ENCODE measurements at places on chromosomes 1 and 21. TPM values are rescaled to one million over a fixed set of nuclear protein-coding genes. Genes with fewer than 3 reads are reported as not detected.

Gene SGIP1
- 1.9 TPM for polyA plus RNA-seq

Gene INSRR
- 0.33 TPM for polyA plus RNA-seq

DNA sequence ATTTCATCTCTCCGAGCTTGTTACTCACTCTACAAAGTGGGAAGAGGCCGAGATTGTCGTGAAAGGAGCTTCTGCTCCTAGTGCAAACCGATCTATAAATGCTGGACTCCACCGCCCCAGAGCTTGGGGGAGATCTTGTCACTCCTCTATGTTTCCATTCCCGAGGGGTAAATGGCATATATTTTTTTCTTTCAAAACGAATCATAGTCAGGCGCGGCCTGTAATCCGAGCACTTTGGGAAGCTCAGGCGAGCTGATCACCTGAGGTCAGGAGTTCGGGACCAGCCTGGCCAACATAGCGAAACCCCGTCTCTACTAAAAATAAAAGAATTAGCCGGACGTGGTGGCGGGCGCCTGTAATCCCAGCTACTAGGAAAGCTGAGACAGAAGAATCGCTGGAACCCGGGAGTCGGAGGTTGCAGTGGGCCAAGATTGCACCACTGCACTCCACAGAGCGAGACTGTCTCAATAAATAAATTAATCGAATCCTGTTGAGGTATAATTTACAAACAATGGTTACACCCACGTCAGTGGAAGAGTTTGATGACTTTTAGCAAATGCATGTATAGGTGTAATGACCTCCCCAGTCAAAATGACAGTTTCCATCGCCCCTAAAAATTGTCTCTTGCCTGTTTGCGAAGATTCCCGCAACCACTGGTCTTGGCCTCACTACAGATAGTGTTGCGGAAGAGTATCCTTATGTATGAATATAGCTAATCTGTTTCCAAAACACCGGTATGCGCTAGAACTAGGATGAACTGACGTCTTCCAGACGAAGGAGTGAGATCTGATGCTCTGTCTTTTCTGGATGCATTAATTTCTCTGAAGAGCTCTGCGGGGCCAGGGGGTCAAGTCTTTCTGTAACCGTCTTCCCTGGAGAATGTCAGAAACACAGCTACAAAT is 840 bp upstream of the HEATR1 start:
- peaks cover 8% of the 10 kb centered on the region for H3K4me1 ChIP-seq
- peak overlapping the region; percentile 89 for H3K27ac ChIP-seq
- peak; percentile 9 for DNase-seq

DNA sequence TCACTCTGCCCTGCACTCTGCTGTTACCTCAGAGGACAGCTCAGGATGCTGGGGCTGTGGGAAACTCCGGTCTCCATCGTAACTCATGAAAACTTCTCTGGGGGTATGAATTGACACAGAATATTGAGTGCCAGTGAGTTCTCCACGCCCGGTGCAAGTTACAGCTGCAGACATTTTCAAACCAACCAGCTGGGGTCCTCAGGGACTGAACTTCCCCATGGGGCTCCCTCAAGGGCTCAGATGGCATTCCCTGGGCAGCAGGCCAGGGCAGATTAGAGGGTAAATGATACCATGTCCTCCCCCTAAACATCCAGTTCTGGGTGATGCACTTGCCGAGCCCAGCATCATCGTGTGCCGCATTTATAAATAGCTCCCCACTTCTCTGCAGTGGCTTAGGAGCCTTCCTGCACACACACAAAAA is 27.8 kb upstream of the CCSAP start:
- peak; percentile 18 for DNase-seq
- H3K4me3 ChIP-seq, result no peak overlapping the region
- no peaks in the 10 kb centered on the region for H3K36me3 ChIP-seq

- peaks cover 41% of the 10 kb centered on the region for H3K4me1 ChIP-seq
- H3K27me3 ChIP-seq, result no peaks in the 10 kb centered on the region
- no peaks in the 10 kb centered on the region for H3K36me3 ChIP-seq
- H3K27ac ChIP-seq, result peak overlapping the region; percentile 85
- H3K4me3 ChIP-seq, result peak overlapping the region; percentile 59
These were observed 14.3 kb upstream of the SPEN start for GRCh38 chr1:15833069-15833679.

DNA sequence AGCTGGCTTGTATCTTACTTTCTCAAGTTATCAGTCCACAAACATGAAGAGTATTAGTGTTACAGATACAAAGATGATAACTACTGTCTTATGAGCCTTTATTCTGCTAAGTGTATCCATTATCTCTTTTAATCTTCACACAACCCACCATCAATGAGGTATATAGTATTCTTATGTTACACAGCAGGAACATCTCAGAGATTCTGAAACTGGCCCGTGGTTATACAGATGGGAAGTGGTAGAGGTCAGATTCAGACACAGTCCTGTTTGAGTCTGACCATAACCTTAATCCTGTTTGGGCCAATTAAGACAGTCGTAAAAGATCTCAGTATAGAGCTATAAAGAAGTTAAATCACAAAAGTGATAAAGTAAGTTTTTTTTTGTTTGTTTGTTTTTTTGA is 5.1 kb upstream of the TMEM269 start:
- H3K4me1 ChIP-seq, result peaks cover 1% of the 10 kb centered on the region
- no peak for DNase-seq
- H3K36me3 ChIP-seq, result peaks cover 19% of the 10 kb centered on the region
- no peak overlapping the region for H3K27ac ChIP-seq
- H3K27me3 ChIP-seq, result no peaks in the 10 kb centered on the region

DNA sequence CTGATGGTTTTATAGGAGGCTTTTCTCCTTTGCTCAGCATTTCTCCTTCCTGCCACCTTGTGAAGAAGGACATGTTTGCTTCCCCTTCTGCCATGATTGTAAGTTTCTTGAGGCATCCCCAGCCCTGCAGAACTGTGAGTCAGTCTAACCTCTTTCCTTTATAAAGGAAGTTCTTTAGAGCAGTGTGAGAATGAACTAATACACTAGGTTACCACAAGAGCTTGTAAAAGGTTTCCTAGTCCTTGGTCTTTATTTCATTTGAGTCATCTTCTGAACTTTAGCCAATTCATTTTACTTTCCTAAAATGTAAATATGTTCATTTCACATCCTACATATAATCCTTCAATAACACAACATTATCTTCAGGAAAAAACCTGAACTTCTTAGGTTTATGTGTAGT is 365.3 kb downstream of the HHIPL2 start:
- H3K4me3 ChIP-seq, result no peak overlapping the region
- no peaks in the 10 kb centered on the region for H3K4me1 ChIP-seq
- no peak overlapping the region for H3K27ac ChIP-seq
- no peak for DNase-seq
- H3K36me3 ChIP-seq, result no peaks in the 10 kb centered on the region
- no peaks in the 10 kb centered on the region for H3K27me3 ChIP-seq

GRCh38 chr1:19352839-19353238 is 40.7 kb downstream of the SLC66A1 start:
- H3K27ac ChIP-seq, result peak overlapping the region; percentile 13
- H3K4me1 ChIP-seq, result peaks cover 54% of the 10 kb centered on the region
- H3K4me3 ChIP-seq, result no peak overlapping the region
- H3K27me3 ChIP-seq, result no peaks in the 10 kb centered on the region
- H3K36me3 ChIP-seq, result peaks cover 62% of the 10 kb centered on the region
- no peak for DNase-seq

Data from stomach (tissue), 19 donors.